ENCODE measurements at places on chromosomes 4 and X.

- no peak for DNase-seq
Observed at GRCh38 chr4:10184041-10184440, 67.4 kb upstream of the WDR1 start.

- DNase-seq, result no peak
Observed at GRCh38 chr4:15755321-15756155, 22.6 kb upstream of the CD38 start.

DNA sequence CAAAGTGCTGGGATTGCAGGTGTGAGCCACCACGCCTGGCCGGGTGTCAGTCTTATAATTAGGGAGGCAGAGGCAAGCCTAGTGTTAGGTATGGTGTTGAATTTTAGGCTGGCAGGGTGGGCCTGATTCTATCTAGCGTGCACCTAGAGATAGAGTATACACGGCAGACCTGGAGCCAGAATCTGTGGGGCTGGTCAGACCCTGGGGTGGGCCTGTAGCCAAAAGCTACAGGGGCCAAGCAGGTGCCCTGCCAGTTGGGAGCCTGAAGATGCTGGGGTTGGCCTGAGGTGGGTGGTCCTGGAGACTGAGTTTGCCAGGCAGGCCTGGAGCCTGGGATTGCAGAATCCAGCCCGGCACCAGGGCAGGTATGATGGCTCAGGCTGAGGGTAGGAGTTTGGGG lies 1580.3 kb downstream of the ARAP2 start:
- DNase-seq, result no peak

GRCh38 chrX:116490104-116490503 lies 27.3 kb upstream of the CT83 start:
- DNase-seq, result peak; percentile 2

DNA sequence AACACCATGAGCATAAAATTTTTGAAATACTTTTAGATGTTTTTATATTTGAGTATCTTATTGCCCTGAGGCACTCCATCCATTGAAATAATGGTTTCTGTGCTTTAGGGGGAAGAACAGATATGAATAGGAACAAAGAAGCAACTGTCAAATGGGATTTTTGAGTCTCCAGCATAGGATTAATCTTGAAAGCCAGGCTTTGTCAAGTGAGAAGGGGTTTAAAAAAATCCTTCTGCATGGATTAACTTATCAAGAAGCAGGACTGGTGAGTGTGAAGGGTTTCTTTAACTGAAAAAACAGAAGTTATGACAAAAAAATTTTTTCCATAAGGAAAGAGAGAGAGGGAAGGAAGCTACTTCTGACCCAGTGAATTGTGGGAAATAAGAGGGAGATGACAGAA lies 7.6 kb upstream of the NUDT9 start:
- DNase-seq, result no peak

DNA sequence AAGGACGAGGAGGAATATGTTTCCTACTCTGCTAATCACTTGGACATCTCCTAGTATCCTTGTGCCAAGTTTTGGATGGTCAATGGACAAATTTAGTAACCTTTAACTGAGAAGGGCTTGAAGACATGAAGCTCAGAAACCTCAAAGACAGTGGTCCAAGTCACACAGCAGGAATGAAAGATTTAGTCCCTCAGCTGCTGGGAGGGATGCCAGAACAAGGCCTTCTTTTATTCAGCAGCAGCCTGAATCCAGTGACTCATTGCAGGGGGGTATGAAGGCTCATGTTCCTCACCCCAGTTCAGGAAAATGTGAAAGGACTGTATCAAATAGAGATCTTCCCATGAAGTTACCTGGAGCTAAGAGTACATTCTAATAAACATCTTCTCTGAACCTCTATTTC lies 214.9 kb upstream of the UGT8 start:
- no peak for DNase-seq

DNA sequence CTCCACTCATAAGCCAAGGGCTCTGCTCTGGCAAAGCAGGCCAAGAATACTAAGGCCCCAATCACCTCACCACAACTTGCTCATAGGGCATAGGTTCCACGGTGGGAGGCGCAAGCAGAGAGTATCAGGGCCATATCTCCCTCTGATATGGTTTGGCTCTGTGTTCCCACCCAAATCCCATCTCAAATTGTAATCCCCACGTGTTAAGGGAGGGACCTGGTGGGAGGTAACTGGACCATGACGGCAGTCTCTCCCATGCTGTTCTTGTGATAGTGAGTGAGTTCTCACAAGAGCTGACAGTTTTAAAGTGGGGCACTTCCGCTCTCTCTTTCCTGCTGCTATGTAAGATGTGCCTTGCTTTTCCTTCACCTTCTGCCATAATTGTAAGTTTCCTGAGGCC lies 88.7 kb downstream of the SHROOM4 start:
- DNase-seq, result no peak

- peak; percentile 80 for DNase-seq
Observed at GRCh38 chr4:94577136-94577535, 125.4 kb downstream of the PDLIM5 start.

DNA sequence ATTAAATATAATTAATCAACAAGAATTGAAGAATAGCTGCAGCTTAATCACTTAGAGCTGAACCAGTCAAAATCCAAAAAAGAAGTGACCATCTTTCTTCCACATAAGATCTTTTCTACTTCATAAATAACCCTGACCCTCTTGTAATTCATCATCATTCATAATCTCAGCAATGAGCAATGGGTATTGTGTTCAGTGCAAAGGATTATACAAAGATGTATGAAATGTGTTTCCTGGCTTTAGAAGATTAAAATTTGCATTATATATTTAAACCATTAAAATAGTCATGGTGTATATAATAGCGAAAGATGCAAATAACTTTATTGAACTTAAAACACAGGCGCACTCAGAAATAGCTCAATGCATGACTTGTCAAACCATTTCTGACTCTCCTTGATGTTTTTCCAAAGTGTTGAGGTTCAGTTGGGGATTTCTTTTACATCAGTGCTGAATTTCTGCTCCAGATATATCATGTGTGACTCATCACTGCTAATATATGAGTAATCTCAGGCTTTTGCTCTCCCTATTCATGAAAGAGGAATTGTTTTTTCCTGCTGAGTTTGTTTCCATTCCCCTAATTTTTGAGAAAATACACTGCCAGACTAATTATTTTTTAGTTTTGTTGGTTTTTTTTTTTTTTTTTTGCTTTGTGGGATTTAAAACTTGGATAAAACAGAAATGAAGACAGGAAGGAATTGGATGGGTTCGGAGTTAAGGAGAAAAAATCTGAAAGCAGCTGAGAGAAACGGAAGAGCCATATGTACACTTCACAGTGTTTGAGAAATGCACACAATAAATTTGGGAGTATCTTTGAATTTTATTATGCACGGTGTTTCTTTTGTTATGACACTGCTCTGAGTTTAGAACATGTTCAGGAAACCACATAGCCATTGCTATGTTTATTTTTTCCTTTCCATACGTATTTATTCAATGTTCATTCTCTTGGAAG lies 290.1 kb upstream of the PCDH7 start:
- no peak for DNase-seq

- DNase-seq, result no peak
Observed at GRCh38 chr4:41077628-41078027, 136.7 kb downstream of the APBB2 start.

DNA sequence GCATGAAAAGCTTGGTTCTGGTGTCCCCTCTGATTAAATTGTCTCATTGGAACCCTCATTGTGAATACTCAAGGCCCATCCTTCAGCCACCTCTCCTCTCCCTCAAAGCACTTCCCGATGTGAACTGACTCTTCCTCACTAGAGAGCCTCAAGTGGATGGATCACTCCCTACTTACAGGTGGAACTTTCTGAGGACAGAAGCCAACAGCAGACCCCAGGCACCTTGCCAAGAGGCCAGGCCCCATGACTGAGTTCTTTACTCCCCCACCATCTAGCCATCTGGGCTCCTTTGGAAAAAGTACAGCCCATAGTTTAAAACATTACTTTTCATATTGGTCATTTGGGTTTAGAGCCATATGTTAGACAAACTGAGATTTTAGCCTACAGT lies 224.1 kb downstream of the SHROOM3 start:
- no peak for DNase-seq

DNA sequence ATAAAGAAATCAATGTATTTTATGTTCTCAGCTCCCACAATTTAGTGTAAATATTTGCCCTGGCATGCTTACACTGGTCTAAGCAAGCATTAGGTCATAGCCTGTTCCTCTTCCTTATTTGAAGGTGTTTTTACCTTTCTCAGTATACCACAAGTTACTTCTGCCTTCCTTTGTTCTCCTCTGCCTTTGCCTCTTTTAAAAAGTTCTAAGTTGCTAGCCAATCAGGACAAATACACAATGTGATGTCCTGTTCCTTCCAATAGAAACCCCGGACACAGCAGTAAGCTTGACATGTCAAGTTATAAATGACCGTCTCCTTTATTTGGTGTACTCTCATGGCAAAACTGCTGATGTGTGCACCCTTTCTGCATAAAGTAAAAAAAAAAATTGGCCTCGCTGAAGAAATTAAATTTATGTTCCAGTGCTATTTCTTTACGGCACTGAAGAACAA lies 49.4 kb downstream of the UGT2B10 start:
- DNase-seq, result no peak

GRCh38 chr4:167906851-167907250 lies 185.5 kb upstream of the ANXA10 start:
- DNase-seq, result no peak

- DNase-seq, result no peak
Observed at GRCh38 chr4:59339631-59340030, 1860.5 kb upstream of the ADGRL3 start.

DNA sequence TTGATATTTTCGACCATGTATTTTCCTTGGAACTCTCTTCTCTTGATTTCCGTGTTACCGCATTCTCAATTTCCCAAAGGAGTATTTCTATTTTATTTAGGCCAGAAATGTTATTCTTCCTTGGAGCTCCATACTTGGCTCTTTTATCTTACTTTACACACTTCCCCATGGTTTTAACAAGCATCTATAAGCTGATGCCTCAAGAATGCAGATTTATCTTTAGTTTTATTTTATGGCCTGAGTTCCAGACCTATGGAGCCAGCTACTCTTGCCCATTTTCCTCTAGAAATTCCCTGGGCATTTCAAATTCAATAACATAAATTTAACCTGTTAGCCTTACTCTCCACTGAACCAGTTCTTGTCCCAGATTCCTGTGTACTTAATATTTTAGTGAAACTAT lies 43.7 kb downstream of the SULT1E1 start:
- DNase-seq, result no peak

- DNase-seq, result no peak
Observed at GRCh38 chr4:87227751-87228151, 7.3 kb upstream of the KLHL8 start.

GRCh38 chr4:158521484-158522088 lies at the start of gene RXFP1:
TSS of gene RXFP1 (plus strand) at chr4:158521882. CDS start at chr4:158521977, 95 bp downstream.
- DNase-seq, result peak; percentile 7

- peak; percentile 50 for DNase-seq
Observed at GRCh38 chr4:123304151-123304964, 92.2 kb upstream of the SPRY1 start.

DNA sequence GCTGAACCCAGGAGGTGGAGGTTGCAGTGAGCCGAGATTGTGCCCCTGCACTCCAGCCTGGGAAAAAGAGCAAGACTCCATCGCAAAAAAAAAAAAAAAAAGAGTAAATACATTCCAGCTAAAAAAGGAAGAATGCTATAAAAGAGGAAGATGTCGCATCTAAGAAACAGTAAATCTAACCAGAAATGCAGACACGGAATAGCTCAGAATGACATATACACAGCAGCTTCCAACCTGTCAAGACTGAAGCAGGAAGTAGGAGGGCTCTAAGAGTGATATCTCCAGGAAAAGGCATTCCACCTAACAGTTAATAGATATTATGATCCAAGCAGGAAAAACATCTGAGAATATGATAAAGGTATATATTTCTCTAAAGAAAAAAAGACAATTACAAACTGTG lies 16.0 kb downstream of the CLOCK start:
- no peak for DNase-seq

- no peak for DNase-seq
Observed at GRCh38 chr4:65242156-65242846, 428.0 kb downstream of the EPHA5 start.

- DNase-seq, result peak; percentile 14
Observed at GRCh38 chr4:110636171-110636679, 13.3 kb upstream of the PITX2 start.

GRCh38 chrX:79412972-79413371 lies 45.8 kb upstream of the ITM2A start:
- no peak for DNase-seq

DNA sequence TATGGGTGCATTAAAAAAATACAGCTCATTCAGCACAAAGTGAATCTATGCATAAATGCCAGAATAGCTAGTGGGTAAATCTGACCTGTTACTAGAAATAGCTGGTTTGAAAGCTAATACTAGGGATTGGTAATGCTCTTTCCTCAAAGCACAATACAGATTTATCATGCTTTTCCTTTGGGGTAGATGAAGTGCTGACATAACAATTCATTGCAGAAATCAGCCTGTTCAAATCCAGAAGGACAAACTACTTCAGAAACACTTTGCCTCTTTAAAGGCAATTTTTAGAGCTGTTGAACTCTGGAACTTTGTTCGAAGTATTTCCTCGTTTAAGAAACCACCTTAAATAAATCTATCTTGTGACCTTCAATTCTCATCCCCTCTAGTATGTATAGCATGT lies 957.9 kb downstream of the ARAP2 start:
- no peak for DNase-seq

DNA sequence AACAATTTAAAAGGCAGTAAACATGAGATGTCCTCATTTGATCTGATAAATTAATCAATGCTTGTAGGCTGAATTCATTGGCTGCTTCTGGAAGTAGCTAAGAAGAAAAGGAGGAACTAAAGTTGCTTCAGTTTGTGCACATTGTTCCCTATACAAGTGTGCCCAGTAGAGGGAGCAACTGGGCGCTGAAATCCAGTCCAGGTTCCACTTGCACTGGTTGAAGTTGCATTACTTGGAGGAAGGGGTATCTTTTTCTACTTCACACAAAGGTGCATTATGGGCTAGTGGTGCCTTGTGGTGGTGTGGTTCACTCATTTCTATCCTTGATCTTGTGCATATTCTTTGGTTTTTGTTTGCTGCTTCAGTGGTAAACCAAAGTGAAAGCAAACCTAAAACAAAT lies 67.9 kb upstream of the SOX3 start:
- DNase-seq, result peak; percentile 49

GRCh38 chr4:52883183-52883621 lies 21.1 kb downstream of the RASL11B start:
- no peak for DNase-seq

- no peak for DNase-seq
Observed at GRCh38 chrX:20111271-20111670, 5.4 kb downstream of the MAP7D2 start.
